ENCODE measurements at places on chromosomes 3 and 15.

GRCh38 chr15:75654201-75654907 is 6.6 kb downstream of the SNX33 start:
- no peak for DNase-seq

GRCh38 chr3:40476478-40477470 is at the start of gene ZNF619:
ZNF619 (plus strand) TSS chr3:40477122; CDS start chr3:40477980, 858 bp downstream.
- DNase-seq: peak; percentile 86

GRCh38 chr15:66566963-66567531 is 1.2 kb upstream of the LCTL start:
- peak; percentile 66 for DNase-seq

DNA sequence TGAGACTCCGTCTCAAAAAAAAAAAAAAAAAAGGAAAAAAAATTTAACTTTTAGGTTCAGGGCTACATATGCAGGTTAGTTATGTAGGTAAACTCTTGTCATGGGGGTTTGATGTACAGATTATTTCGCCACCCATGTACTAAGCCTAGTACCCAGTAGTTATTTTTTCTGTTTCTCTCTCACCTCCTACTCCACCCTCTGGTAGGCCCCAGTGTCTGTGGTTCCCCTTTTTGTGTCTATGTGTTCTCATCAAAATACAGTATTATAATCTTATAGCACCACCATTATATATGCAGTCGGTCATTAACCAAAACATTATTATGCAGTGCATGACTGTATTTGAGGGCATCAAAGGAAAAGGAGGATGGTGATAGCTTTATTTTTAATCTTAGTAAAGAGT is 47.3 kb downstream of the CHP1 start:
- no peak for DNase-seq

DNA sequence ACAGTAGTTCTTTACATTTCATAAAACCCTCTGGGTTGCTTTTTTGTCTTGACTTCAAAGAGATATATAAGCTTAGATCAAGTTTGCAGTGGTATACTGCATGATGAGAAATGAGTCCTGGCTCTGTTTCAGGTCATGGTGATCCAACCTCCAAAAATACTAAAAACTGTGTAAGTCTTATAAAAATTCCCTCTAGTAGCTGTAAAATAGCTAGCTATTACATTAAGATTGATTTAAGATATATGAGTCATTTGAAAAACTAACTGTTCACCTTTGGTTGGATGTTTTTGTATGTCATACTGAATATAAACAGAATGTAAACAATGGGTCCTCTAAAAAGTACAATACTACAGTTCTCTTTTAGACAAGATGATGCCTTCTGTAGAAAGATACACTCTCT is 879.2 kb downstream of the ROBO1 start:
- no peak for DNase-seq

GRCh38 chr3:99084826-99085225 is 183.3 kb upstream of the DCBLD2 start:
- no peak for DNase-seq

GRCh38 chr3:172137287-172138192 is 98.2 kb downstream of the FNDC3B start:
- DNase-seq: no peak

GRCh38 chr3:98728672-98729071 is 34.5 kb upstream of the ST3GAL6 start:
- DNase-seq: no peak

DNA sequence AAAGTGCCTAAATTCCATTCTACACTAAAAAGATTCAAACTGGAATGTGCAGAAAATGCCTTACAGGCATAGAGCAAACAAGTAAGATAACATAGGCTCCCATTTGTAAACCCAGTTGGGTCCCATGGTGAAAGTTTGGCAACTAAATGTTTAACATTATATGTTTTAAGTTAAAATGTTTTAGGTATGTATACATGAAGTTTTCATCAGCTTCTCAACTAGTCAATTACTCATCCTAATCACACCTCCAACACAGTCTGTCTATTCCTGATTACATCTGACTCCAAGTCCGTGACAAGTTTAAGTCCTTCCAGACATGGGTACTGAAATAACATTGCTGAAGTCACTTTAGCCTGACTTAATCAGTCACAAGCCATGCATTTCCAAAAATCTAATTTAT is 25.0 kb downstream of the MYLK start:
- no peak for DNase-seq

Data from muscle of arm (tissue), 14 donors.